ENCODE measurements at places on chromosomes 6 and 20.
A peak's percentile ranks its signal among the peaks of the same experiment; 100 is the strongest.

GRCh38 chr6:148342350-148343046 is at the start of gene SASH1:
Gene SASH1 (plus strand): TSS chr6:148342838. CDS start chr6:148343068, 230 bp downstream.
- DNase-seq = peak; percentile 74

- DNase-seq = peak; percentile 93
Observed at GRCh38 chr6:36851149-36851614, 11.9 kb upstream of the CPNE5 start.

DNA sequence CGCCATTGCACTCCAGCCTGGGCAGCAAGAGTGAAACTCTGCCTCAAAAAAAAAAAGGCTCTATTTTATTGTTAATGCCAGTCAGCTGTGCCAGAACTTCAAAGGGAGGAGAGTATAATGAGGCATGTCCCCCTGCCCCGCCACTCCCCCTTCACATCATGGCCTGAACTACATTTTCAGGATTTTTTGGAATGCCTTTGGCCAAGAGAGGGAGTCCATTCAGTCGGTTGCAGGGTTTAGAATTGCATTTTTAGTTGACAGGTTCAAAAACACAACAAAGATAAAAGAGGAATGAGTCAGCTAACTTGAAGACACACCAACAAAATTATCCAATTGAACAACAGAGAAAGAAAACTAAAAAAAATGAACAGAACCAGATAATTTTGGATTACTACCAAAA is 59.1 kb downstream of the CEP43 start:
- DNase-seq = no peak

DNA sequence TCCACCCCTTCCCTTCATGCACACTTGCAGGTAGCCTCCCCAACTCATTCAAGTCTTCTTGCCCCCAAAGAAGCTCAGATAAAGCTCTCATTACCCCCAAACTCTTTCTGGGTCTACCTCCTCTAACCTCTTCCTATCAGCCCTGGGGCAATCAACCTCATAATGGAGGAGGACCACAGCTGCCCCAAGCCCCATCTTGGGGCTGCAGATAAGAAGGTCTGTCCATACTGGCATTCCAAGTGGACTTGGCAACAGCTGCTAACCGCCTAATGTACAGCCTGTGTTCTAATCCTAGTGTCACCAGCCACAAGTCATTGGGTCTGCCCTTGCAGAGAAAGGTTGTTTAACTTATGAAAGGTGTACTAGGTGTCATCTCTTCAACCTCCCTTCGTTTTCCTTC is 107.4 kb upstream of the ADGRF1 start:
- no peak for DNase-seq

DNA sequence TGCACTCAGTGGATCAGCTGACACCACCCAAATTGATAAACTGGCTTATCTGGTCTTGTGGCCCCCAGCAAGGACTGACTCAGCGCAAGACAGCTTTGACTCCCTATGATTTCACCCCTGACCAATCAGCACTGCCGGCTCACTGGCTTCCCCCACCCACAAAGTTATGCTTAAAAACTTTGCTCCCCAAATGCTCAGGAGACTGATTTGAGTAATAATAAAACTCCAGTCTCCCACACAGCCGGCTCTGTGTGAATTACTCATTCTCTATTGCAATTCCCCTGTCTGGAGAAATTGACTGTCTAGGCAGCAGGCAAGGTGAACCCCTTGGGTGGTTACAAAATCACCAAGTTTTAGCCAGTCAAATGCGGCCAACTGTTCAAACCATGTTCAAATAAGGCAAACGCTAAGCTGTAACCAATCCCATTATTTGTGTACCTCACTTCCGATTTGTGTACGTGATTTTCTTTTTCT is 32.5 kb downstream of the SLC22A2 start:
- no peak for DNase-seq

DNA sequence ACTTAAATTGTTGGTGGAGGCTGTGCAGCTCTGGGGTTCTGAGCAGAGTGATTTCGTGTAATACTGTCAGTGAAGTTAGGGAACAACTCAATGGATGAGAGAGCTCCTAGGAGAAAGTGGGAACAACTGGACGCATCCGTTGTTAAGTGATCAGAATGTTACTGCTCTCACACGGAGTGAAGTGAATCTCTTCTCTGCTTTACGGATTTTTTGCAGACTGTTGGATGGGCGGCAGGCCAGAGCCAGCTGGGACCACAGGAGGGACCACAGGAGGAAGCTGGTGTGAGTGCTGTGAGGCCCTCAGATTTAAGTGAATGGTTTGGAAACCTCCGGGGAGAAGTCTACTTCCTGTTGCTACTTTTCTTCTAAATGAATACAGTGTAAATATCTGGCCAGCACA is 23.7 kb upstream of the PPP1R14C start:
- DNase-seq = peak; percentile 56

GRCh38 chr20:6053064-6053775 is 640 bp downstream of the LRRN4 start:
- no peak for DNase-seq

DNA sequence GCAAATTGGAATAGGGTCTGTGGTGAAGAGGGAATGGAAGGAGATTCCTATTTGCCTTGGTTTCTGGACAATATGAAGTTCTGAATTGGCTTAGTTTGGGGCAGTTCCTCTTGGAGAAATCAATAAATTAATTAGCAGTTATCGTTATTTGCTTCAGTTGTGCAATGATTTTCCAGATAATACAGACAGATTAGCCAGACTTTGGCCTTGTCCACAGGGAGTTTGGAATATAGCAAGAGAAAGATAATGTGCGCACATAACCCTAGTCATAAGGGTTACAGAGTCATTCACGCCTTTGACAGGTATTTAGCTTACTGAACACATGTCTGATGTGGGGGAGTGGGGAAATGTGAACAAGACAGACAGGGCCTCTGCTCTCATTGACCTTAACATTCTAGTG is 1.3 kb downstream of the ATRN start:
- no peak for DNase-seq

DNA sequence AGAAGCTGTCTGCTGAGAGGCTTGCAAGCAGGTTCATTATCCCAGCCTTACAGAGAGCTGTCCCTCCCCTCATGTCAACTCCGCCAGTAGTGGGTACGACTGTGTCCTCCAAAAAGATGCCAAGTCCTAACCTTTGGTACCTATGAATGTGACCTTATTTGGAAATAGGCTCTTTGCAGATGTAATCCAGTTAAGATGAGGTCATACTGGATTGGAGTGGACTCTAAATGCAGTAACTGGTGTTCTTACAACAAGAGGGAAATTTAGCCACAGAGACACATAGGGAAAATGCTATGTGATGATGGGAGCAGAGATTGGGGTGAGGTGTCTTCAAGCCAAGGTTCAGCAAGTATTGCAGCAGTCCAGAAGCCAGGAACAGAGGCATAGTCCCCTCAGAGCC is 90.8 kb upstream of the FOXP4 start:
- DNase-seq = no peak

DNA sequence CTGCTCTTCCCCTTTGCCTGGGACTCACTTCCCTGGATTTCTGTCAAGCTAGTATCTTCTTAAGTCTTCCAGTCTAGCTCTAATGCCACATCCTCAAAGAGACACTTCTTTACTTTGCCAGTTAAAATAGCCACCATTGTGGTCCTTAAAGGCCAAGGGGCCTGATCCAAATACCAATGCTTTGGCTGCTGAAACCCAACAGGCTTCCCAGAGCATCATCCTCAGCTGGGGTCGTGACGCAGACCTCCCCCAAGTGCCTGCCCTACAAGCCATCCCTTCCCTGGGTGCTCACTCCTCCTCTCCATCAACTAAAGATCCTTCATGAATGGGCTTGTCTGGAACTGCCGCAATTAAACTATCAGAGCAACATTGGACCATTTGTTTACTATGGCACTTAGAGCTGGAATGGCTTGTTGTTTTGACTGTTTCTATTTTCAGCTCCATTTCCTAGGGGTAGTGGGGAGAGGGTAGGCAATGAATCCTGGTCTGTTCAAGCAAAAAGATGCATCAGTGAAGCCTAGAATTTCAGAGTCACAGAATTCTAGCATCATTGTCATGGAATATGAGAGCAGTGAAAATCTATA is 79.6 kb upstream of the SIRPA start:
- no peak for DNase-seq

DNA sequence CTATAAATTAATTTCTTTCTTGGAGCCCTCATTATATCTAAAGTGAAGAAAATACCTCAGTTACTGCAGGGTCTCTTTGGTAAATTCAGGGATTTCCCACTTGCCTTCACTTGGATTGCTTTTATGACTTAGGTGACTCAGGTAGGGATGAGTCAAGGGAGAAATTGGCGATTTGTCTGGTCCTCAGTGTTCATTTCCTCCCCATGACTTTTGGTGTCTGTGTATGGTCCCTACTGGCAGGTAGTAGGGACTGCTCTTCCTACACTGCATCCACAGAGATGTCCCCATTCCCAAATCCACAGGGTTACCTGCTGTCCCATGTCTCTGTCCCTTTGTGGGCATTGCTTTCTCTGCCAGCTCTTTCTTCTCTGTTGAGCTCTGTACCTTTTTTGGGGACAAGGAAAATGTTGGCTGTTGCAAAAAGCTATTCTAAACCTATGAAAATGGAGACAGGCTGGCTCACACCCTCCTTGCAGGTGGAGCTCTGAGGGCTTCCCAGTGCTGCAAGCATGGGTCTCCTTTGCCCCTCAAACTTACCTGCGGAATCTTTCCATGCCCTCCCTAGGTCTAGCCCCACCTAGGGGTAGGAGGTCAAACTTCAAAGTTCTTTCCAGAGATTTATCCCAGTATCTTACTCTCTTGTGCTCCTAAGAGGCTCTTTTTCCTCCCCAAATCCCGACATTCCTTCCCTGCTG is 211.9 kb downstream of the ZNF217 start:
- DNase-seq = no peak

DNA sequence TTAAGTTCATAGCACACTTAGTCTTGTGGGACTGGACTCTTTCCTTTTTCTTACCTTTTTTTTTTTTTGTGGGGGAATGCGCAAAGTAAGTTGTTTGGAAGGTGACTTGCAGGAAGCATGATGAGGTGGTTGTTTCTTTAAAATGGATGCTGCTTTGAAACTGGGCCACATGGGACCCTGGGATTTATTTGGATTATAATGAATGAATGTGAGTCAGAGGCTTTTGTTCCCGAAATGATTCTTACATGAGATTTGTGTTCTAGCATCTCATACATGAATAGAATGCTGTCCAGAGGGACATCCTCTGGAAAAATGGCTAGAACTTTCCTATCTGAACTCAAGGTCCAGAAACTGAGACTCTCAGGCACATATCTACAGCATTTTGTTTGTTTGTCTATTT is 236.6 kb upstream of the RNF24 start:
- DNase-seq = no peak

DNA sequence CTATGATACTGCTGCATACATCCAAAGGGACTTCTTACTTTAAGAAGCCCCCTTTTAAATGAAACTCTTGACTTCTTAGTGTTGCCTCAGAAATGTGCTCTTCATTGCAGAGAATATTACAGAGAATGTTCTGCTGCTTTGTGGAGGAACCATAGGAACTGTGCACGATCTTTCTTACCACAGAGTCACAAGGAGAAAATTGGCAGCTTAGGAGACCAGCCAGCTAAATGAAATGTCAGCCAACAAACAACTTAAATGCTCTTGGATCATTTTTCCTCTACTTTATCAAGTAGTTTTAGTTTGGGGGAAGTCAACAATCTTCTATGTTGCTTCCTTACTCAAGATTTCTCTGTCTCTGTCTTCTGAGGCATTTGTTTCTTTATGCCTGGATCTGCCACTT is 125.9 kb upstream of the MLIP start:
- DNase-seq = no peak

DNA sequence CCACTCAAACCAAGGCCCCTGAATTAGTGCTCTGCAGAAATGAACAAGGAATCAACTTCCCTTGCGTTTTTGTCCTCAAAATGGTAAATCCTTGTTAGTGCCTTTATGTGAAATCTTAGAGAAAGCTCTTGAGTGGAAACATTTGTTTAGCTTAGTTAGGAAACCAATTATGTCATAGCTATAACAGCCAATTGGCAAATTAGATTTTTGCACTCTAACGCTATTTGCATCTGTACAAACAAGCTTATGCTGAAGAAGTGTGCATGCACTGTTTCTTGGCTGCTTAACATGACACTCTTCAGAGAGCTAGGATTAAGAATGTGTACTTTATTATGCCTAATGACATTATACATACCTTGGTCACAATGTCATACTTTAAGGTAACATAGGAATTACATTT is 622.6 kb upstream of the SLC35B3 start:
- DNase-seq = no peak

GRCh38 chr6:55174211-55175026 is at the start of gene HCRTR2:
Gene HCRTR2 (plus strand): TSS chr6:55174515. CDS start chr6:55174588, 73 bp downstream.
- DNase-seq = peak; percentile 5

- peak; percentile 47 for DNase-seq
Observed at GRCh38 chr6:21996425-21997118, 300.3 kb downstream of the PRL start.

DNA sequence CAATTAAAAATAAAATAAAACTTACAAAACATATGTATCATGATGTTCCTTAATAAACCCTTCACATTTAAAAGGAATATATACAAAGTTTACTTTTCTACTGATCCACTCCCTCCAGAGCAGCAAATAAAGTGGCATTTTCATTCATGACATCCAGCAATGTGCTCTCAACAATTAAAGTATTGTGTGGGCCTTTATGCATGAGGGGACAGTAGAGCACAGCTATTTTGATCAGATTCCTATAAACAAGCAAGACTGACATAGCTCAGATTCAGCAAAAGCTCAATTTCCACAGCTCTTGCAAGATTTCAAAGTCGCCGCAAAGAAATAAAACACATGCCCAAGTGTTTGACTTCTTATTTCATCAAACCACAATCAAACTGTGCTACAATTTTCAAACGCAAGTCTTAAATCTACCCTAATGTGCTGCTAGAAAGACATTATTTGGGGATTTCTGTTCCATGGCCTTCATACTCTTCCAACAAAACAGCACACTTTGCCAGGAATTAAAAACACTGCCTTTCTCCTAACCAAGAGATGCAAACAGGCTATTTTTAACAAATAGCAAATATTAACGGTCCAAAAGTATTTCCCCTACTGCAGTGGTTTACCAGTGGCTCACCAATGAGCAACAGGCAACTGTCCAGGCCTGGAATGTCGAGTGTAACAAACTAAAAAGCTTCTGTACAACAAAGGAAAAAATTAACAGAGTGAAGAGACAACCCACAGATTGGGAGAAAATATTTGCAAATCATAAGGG is 52.3 kb downstream of the MBOAT1 start:
- DNase-seq = no peak

- DNase-seq = peak; percentile 18
Observed at GRCh38 chr20:9235518-9235917, 166.6 kb downstream of the PLCB4 start.

GRCh38 chr20:5718896-5719595 is 31.2 kb upstream of the SHLD1 start:
- DNase-seq = no peak

- DNase-seq = peak; percentile 89
Observed at GRCh38 chr6:134295953-134296553, 21.9 kb downstream of the SGK1 start.

All from umbilical cord (tissue), 2 donors.